ENCODE measurements at places on chromosomes 1 and 21.

- peak; percentile 85 for DNase-seq
Observed at GRCh38 chr1:161045736-161046604, at the start of gene USF1. USF1 (minus strand) TSS chr1:161045977; CDS start chr1:161043275, 2,702 bp downstream.

- no peak for DNase-seq
Observed at GRCh38 chr1:156014829-156015228, 5.9 kb downstream of the SSR2 start.

DNA sequence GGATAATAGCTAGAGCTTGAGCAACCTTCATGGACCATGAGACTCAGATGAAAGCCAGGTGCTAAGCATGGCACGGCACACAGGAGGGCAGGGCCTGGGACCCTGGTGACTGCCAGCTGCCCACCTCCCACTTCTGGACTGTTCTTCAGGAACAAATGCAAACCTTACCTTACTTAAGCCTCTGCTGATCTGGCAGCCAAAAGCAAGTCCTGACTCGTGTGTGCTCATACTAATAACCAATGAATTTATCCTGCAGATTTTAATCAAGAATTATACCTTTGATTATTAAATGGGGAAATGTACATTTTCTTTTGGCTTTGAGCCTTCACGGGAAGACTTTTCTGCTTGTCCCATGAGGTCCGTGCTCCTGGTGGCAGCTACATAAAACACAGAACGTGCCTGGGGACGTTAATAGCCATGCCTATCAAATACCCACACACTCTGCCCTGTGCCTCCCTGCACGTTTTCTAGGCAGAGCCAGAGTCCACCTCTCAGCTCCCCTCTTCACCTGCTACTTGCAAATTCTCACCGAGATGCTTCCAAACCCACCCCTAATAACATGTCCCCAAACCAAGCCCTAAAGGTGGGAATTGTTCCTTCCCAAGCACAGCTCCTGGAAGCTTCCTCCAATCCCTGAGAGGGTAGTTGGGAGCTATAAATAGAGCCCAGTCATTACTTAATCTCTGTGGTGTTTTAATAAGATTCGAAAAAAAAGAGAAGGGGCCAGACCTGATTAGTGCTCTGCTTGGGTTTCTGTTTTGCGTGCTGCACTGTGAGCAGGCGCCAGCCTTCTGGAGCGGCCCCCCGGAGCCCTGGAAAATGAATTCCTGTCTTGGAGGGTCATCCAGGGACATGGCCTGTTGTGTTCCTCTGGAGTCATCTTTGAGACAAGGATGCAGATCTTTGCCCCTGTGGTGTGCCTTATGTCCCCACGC lies 33.5 kb downstream of the SLC1A7 start:
- no peak for DNase-seq

DNA sequence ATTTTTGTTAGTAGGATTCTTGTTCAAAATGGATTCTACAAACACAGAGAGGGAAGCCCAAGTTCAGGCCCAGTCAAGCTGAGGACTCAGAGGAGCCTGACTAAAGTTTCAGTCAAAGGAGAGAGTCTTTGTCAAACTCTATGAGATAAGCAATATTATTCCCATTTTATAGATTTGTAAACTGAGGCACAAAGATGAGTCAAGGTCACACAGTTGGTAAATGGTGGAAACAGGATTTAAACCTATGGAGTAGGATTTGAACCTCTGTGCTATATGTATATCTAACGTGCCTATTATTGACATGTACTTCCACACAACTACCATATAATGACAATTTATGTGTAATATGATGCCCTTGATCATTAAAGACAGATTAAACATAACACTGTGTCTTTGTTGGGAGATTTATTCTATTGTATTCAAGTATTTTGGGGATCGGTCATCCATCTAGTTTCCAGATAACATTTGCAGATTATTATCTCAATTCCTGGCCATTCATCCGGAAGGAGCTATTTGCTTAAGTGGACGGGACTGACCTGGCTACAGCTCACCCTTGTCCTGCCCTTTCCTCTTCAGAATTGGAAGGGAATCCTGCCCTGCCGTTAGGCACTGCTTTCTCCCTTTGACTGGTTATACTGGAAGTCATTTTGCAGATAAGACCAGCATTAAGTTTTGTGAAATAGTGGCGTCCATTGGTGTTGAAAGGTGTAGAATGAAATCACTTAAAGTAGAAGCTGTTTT lies 86.1 kb upstream of the LMO4 start:
- no peak for DNase-seq

- peak; percentile 77 for DNase-seq
Observed at GRCh38 chr21:28229814-28230213, 762.9 kb downstream of the LTN1 start.

GRCh38 chr1:61687901-61688300 lies 37.0 kb downstream of the TM2D1 start:
- no peak for DNase-seq

DNA sequence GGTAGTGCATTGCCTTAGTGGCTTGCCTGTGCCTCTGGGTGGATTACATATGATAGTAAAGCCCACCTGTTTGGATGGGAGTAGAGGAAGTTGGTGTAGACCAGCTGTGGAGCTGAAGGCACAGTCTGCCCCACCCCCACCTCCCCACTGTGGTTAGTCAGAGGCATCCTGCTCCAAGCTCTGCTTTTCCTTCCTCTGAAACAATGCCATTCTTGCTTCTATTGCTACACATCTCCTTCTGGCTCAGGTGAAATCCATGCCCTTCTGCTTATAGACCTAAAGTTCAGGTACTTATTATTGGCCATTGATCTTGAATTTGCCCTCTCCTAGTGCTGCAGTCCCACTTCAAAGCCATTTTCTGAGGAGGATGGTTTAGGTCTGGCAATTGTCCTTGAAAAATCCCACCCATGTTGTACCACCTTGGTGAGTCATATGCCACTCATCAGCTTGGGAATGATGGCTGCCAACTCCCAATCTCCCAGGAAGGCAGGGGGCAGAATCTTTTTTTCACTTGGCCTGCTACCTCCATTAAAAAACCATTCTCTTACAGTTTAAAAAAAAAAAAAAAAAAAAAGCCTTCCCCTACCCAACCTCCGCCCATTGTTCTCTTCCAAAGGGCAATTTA lies 6.7 kb upstream of the TXLNA start:
- DNase-seq, result no peak

- no peak for DNase-seq
Observed at GRCh38 chr1:223788746-223789415, 56.9 kb downstream of the TP53BP2 start.

- DNase-seq, result no peak
Observed at GRCh38 chr1:219507437-219507836, 105.5 kb downstream of the ZC3H11B start.

GRCh38 chr1:7638078-7638477 lies 133.0 kb upstream of the VAMP3 start:
- DNase-seq, result no peak

DNA sequence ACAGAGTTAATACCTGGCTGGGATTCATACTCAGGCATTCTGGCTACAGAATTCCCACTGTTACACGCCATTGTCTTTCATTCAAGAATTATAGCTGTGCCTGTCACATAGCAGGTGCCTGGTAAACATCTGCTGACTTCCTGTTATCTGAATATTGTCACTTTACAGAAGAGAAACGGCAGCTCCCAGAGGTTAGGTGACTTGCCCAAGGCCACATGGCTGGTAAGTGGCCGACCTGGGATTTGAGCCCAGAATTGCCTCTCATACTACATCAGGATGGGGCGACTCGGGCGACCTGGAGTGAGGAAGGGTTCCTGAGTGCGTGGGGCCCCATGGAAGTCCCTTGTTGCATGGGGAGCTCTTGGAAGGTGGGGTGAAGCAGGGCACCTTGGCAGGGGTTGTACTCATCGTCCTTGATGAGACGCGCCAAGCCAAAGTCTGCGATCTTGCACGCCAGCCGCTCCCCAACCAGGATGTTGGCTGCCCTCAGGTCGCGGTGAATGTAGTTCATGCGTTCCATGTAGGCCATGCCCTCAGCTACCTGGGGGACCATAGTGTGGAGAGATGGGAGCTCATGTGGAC lies 10.2 kb upstream of the AHDC1 start:
- no peak for DNase-seq

DNA sequence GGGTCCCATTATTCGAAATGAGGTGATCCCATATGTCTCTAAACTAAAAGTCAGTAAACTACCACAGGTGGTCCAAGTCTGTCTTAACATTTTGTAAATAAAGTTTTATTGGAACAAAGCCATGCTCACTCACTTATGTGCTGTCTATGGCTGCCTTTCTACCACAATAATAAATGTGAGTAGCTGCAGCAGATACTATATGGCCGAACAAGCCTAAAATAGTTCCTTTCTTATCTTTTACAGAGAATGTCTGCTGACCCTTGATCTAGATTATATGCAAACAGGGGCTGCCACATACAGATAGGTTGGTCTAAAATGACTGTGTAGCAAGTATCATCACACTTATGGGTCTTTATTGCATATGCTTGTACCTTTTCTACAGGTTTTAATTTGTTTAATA lies 140.0 kb downstream of the VAV3 start:
- DNase-seq, result no peak

GRCh38 chr1:64948905-64949833 lies 17.2 kb downstream of the JAK1 start:
- no peak for DNase-seq

DNA sequence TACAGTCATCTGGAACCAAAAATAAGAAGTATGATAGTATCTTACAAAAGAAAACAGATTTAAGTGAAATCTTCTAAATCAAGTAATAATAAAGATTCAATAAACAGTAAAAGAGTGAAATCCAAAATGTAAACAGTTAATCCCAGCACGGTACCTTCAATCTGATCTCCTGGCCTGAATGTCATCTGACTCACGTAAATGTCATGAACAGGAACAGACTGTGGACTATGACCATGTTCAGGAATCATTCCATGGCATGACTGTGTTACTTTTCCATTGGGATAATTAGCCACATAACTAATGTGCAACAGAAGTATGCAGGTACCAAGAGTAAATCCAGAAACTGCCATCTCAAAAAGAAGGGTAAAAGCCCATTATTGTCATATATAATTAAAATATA lies 18.0 kb downstream of the FRRS1 start:
- no peak for DNase-seq

- DNase-seq, result no peak
Observed at GRCh38 chr21:43325968-43326715, 100.8 kb downstream of the SIK1 start.

GRCh38 chr1:161192476-161193465 lies 6.1 kb downstream of the ADAMTS4 start:
- no peak for DNase-seq

DNA sequence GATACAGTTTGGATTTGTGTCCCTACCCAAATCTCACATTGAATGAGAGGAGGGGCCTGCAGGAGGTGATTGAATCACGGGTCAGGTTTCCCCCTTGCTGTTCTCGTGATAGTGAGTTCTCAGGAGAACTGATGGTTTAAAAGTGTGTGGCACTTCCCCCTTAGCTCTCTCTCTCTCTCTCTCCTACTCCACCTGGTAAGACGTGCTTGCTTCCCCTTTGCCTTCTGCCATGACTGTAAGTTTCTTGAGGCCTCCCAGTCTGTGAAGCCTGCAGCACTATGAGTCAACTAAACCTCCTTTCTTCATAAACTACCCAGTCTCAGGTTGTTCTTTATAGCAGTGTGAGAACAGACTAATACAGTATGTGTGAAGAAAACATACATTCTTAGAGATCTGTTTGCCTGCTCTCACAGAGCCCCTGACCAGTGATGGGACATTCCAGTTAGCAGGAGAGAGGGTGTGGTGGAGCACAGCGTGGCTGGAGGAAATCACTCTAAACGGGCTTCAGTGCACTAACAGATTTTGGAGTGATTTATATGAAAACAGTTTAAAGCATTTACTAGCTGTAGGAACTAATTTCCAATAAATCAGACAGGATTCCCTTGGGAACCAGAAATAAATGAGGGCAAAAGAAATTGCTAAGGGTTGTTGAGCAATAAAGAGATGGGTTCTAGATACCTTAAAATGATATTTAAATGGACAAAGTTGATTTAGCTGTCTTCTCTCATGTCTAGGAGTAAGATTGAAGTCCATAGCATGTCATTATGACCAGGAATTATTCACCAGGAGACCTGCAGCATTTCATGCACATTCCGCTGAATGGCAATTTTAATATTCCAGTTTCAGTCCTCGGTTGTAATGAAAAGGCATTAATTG lies 411.0 kb downstream of the CAMTA1 start:
- no peak for DNase-seq
